Fibroblast of lung (primary cell): ENCODE measurements at places on chromosomes 16 and 17.

- H3K27me3 ChIP-seq = no peaks in the 10 kb centered on the region
- no peak overlapping the region for H3K27ac ChIP-seq
- peak; percentile 37 for DNase-seq
- H3K4me1 ChIP-seq = no peaks in the 10 kb centered on the region
- peaks cover 18% of the 10 kb centered on the region for H3K36me3 ChIP-seq
Observed at GRCh38 chr17:7459961-7460545, 15.2 kb downstream of the CHRNB1 start.

DNA sequence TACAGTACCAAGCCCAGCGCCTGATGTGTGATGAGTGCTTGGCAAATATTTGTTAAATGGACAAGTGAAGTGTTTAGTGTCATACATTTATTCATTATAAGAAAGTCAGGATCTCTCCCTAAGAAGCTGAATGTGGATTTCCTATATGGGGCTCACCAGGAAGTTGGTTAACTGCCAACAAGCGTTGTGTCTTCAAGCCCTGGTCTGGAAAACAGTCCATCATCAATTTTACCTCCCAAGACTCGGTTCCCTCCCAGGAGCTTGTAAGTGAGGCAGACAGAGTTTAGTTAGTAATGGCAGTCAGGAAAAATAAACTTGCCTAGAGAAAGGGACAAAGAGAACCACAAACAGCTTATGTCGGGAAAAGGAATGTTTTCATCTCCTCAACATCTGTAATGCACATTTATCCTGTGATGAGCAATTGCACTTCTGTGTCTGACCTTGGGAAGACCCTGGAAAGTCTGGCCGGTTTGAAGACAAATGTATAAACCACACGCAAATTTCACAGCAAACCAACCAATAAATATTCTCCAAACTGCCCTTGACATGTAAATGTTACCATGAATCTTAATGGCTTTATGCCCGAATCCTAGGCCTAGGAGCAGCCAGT, 28.3 kb downstream of the C16orf95 start:
- H3K36me3 ChIP-seq = no peaks in the 10 kb centered on the region
- no peaks in the 10 kb centered on the region for H3K4me1 ChIP-seq
- DNase-seq = peak; percentile 91
- no peaks in the 10 kb centered on the region for H3K27me3 ChIP-seq

DNA sequence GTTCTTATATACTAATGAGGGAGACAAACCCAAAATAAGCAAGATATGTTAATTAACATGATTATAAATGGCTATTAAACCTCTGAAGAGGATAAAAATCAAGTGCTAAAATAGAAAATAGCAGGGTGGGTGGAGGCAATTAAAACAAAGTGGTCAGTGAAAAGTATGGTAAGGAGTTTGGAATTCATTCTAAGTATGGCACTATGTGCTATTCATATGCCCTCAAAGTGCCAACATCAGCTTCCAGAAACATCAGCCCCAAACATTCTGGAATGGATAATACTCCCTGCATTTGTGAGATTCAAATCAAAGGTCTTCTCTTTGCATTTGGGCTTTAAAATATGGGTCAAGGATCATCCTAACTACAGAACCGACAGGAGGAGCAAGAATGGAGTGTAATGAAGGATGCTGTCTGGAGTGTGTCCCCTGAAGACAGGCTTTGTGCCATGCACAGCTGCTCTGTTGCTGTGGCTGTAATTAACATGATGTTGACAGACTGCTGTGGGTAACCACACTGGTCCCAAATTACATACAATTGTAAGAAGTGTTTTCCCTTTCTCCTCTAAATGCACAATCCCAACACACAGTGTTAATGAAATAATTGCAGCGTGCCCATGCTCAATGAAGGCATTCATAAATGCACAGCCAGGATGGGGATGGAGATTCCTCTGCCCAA, 93.1 kb downstream of the VAT1L start:
- no peaks in the 10 kb centered on the region for H3K4me1 ChIP-seq
- no peak overlapping the region for H3K27ac ChIP-seq
- no peak overlapping the region for H3K4me3 ChIP-seq
- H3K36me3 ChIP-seq = no peaks in the 10 kb centered on the region
- DNase-seq = no peak
- no peaks in the 10 kb centered on the region for H3K27me3 ChIP-seq

- H3K36me3 ChIP-seq = no peaks in the 10 kb centered on the region
- H3K27me3 ChIP-seq = no peaks in the 10 kb centered on the region
- H3K27ac ChIP-seq = peak overlapping the region; percentile 50
- no peak overlapping the region for H3K4me3 ChIP-seq
Observed at GRCh38 chr17:73228748-73229236, 32.9 kb downstream of the CPSF4L start.

GRCh38 chr16:50195756-50196155, 42.6 kb downstream of the TENT4B start:
- H3K4me3 ChIP-seq = no peak overlapping the region
- H3K27me3 ChIP-seq = no peaks in the 10 kb centered on the region
- no peak for DNase-seq
- peaks cover 12% of the 10 kb centered on the region for H3K4me1 ChIP-seq

DNA sequence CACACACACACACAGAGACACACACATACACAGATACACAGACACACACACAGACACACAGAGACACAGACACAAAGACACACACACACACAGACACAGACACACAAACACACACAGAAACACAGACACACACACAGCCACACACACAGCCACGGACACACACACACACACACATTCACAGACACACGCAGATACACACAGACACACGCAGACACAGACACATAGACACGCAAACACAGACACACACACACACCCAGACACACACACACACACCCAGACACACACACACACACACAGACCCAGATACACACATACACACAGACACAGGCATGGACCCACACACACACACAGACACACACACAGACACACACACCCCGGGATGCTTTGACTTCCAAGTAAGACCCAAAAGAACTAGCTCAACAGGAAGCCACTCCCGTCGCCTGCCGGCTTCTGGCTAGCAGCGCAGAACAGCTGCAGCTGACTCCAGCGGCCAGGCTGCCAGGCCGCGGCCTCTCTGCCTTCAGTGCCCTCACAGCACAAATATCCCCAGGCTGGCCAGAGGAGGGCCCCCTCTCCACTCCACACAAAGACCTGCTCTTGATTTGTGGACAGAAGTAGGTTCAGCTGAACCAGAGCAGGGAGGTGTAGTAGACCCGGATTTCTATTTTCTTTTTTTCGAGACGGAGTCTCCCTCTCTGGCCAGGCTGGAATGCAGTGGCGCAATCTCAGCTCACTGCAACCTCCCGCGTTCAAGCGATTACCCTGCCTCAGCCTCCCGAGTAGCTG, 6.0 kb upstream of the CHRNE start:
- peak; percentile 96 for DNase-seq
- no peak overlapping the region for H3K4me3 ChIP-seq
- peaks cover 6% of the 10 kb centered on the region for H3K4me1 ChIP-seq
- H3K27me3 ChIP-seq = peaks cover 2% of the 10 kb centered on the region
- H3K27ac ChIP-seq = peak overlapping the region; percentile 62
- no peaks in the 10 kb centered on the region for H3K36me3 ChIP-seq

- H3K27me3 ChIP-seq = no peaks in the 10 kb centered on the region
- peak overlapping the region; percentile 79 for H3K4me3 ChIP-seq
- no peaks in the 10 kb centered on the region for H3K36me3 ChIP-seq
- H3K27ac ChIP-seq = peak overlapping the region; percentile 74
- H3K4me1 ChIP-seq = peaks cover 14% of the 10 kb centered on the region
Observed at GRCh38 chr17:67377488-67378453, 690 bp downstream of the PITPNC1 start.

DNA sequence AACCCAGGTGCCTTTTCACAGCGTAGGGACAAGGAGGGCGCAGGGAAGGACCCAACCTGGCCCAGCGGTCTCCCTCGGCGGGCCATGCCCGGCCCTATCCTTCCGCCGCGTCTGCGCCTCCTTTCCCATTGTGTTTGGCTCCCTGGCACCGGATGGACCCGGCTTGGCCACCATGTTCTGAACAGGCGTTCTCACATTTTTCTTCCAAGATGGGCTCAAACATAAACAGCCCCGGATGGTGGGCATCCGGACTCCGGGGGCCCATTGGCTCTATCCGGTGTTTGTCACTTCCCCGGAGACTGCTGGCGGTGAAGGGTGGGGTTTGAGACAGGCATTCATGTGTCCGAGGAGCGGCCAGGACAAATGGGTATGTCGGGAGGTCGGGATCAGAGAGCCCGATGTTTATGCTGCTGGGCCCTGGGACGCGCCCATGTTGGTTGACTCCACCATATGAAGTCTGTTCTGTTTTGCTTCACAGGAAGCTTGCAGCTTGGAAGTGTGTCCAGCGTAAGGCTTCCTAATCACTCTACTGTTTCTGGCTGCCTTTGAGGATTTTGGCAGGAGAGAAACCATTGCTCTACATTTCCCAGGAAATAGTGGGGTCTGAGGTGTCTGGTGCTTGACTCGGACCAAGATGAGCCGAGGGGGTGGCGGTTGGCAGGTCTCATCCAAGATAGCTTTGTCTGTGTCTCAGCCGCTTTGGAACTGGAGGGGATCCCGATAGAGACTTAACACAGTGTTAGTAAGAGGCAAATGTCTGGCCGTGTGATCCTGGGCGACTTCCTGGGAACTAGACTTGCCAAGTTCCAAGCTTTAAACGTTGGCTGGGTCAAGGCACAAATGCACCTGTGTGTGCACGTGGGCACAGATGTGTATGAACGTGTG, 188.3 kb downstream of the IRF8 start:
- H3K27ac ChIP-seq = no peak overlapping the region
- H3K4me3 ChIP-seq = no peak overlapping the region
- no peaks in the 10 kb centered on the region for H3K36me3 ChIP-seq
